MV-4-11 (cell line): ENCODE measurements at places on chromosomes 1 and 21.
A peak's percentile ranks its signal among the peaks of the same experiment; 100 is the strongest.

DNA sequence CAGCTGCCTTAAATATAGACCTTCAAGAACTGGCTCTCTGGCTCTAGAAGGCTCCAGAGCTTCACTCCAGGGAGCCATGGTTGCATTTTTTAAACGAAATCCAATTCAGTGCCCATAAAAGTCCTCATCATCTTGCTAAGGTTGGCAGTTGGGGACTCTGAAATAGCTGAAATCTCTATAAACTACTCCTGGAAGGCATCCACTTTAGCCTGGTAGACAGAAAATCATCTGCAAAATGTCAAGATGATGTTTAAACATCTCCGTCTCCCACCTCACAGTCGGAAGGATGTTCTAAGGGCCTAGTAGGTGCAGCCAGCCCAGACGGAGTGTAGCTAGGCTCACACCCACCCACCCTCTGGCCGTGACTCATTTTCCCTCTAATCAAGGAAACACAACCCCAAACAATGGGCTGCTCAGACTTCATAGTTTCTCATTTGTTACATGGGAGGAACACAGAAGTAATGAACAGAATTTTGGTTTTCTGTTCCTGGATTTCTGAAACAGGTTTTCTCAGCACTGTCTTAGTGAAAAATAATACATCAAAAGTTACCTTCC, 235.4 kb upstream of the KAZN start:
- no peak for DNase-seq

- no peak for DNase-seq
These were observed 3.0 kb downstream of the PARK7 start for GRCh38 chr1:7964476-7964875.

DNA sequence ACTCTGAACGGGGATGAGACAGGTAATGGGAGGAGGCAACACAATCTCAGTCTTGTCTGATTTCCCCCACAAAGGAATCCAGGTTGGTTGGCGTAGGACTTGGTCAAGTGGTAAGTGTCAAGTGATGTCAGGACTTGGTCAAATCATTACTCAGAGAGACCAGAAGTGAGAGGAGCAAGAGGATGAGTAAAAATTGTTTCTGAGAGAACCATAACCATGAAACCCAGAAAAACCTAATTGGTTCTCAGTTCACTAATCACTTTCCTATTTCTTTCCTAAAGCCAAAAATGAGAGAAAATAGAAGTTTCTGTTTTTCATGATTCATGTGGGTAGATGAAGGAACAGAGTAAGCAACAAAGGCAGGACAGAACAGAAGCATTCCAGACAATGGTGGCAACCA, 5.0 kb downstream of the PHC2 start:
- no peak for DNase-seq

- no peak for DNase-seq
These were observed 142.0 kb downstream of the MAST2 start for GRCh38 chr1:45945426-45945825.

GRCh38 chr1:69930396-69930795, 275.0 kb downstream of the LRRC40 start:
- DNase-seq = no peak

DNA sequence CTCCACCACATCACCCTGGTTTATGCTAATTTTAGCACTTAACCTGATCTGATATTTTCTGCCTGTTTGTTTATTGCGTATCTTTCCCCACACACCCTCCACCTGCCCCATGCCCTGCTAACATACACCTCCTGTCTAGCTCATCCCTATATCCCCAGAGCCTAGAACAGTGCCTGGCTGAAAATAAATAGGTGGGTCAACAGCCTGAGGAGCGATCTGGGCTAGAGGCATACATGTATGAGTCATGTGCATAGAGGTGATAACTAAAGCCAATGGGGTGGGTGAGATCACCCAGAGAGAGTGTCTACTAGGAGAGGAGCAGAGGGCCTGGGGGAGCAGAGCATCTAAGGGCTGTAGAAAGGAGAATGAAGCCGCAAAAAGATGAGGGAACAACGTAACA, 2.7 kb downstream of the HTR1D start:
- DNase-seq = no peak

DNA sequence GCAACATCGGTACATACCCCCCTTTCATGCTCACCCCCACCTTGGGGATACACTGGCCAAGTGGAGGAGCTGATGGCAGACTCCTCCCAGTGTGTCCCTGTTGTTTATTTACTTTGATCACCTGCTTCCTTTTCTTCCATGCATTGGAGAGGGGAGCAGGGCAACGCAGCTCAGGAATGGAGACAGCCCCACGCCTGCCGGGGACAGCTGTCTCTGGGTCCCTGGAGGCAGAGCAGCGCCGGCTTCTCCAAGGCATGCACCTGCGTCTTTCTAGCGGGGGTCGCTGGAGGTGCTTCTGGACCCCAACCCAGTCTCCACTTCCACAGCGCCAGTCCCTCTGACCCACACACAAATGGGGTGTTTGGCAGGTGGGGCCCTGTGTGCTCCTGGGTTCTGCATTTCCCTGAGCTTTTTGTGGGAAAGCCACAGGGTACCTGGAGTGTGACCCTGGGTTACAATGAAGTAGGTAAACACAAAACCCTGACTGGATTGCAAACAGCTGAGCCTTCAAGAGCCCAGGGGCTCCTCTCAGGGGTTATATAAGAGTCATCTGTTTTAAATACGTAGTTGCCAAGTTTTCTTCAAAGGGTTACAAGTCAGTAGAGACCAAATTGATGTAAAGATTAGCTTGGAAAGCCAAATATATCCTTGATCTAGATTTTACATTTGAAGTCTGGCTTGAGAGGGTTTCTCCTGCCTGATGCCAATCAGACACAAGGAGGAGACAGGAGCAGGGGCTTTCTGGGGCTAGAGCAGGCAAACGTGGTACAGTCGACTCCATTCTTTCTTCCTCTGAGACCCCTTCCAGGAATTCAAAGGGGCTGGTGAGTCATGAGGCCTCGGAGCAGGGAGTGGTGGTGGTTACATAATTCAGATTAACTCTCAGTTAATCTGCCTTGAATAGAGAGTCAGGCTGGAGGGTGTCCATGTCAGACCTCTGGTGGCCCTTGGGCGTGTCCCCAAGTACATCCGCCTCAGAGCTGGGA, 4.5 kb downstream of the AJAP1 start:
- no peak for DNase-seq

DNA sequence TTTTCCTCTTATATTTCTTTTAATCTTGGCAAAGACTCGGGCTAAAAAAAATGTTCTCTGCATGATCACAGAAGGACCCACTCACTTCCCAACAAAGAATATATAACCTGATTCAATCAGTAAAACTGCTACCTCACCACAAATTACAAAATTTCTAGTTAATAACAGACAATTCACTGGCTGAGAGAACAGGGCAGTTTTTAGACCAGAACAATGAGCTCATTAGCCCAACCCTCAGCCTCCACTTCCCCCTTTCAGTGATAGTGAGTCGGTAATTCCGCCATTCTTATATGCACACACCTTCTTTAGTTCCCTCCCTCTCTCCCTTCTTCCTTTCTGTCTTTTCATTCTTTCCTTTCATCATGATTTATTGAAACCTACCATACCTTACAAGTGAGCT, 8.9 kb downstream of the SIPA1L2 start:
- DNase-seq = peak; percentile 22

DNA sequence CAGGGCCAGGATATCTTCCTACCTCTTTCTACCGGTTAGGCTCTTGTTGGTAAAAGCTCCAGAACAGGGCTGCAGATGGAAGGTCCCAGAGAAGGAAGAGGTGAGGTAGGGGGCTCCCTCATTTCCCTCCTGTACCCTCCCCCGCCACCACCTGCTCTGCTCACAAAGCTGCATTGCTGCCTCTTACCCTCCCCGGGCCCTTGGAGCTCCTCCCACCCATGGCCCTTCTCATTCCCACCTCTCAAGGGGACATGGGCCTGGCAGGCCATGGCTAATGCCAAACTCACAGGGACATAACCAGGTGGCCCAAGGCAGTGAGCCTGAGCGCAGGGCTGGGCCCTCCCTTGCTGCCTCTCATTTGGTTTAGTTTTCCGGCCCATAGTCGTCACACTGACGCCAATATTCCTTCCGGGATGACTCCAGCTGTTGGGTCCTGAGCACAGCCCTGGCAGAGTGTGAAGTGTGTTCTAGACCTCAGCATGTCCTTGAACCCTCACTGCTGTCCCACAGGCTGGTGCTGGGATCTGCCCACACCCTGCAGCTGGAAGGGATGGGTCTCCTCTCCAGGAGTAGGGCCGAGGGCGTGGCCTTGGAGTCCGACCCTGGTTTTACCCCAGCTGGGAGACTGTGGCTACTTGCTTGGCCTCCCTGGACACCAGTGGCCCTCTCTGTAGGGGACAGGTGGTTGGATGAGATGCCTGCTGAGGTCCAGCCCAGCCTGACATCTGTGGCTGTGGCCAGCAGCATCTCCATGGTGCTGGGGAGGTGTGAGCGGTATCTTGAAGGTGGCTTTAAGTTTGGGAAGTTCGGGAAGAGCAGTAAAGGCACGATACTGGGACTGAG, 104.6 kb downstream of the ARHGEF10L start:
- no peak for DNase-seq

GRCh38 chr1:180743868-180744267, 112.0 kb downstream of the XPR1 start:
- no peak for DNase-seq

DNA sequence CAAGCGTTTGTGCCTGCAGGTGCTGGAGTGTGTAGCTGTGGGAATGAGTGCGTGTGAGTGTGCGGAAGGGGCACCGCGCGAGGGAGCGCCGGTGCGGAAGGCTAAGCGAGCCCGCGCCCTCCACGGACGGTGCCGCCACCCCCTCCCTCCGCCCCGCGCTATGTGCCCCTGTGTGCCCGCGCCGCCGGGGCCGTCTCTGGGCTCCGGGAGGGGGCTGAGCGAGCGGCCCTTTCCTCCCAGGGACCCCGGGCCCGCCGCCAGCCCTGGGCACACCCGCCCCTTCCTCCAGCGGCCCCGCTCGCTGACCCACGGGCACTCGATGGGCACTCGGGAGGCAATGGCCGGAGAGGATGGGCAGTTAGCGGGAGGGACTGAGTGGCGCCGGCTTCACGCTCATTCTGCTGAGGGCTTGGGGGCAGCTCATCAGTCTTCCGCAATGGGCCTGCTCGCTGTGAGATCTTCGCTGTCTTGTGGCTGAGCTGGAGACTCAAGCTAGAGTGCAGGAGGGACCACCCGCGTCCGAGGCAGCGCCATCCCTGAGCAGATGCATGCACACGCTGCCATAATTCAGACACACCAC, 8.6 kb upstream of the ADGRB2 start:
- DNase-seq = no peak

- DNase-seq = no peak
These were observed 1.4 kb upstream of the RHBG start for GRCh38 chr1:156367383-156368156.

DNA sequence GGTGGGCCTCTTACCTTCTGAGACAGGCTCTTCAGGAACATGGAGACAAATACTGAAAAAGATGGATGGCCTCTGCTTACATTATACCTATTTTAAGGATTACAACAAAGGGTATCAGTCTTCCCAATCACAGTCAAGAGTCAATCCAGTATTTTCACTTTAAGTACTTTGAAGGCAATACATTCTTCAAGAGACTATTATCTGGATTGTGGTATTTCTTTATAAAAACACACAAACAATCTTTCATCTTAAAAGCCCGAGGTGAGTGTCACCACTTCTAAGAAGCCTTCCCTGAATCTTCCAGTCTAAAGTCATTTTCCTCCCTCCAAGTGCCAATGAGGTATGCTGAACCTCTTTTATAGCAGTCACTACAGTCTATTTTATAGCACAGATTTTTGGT, 45.3 kb downstream of the WASF2 start:
- no peak for DNase-seq

DNA sequence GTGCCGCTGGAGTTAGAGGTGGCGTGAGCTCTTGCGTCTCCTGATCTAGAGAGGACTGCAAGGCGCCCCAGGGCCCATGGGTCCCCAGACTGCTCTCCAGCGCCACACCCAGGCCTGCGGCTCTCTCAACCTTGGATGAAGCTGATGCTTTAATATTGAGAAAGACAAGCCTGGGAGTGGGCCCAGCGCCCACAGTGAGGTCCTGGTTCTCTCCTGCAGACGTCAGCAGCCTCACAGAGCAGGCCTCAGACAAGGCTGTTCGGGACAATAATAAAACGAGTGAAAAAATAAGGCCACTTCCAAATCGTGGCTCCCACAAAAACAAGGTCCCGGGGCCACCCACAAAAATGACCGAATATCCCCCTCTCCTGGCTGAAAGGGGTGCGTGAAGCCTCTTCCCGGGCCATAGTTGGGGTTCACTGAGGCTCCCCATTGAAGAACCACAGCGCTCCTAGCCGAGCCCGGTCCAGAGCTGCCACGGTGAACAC, 6.0 kb upstream of the DNMT3L start:
- DNase-seq = no peak

GRCh38 chr1:29554208-29554778, 318.0 kb downstream of the PTPRU start:
- DNase-seq = no peak

- no peak for DNase-seq
These were observed 68.7 kb downstream of the DEGS1 start for GRCh38 chr1:224251741-224252146.

- DNase-seq = no peak
These were observed 168.4 kb downstream of the ZZZ3 start for GRCh38 chr1:77513839-77514763.

GRCh38 chr21:44896561-44897286, 23.2 kb upstream of the PTTG1IP start:
- DNase-seq = no peak
